Adrenal gland (tissue), 19 donors: ENCODE measurements at places on chromosomes 2 and 18.
A peak's percentile ranks its signal among the peaks of the same experiment; 100 is the strongest.

GRCh38 chr2:62197011-62197924 lies 1.4 kb downstream of the B3GNT2 start:
- no peaks in the 10 kb centered on the region for H3K27me3 ChIP-seq
- H3K4me1 ChIP-seq = peaks cover 53% of the 10 kb centered on the region
- peak; percentile 42 for DNase-seq
- no peaks in the 10 kb centered on the region for H3K36me3 ChIP-seq

GRCh38 chr18:57004366-57005121 lies 142.3 kb upstream of the BOD1L2 start:
- DNase-seq = no peak
- H3K4me1 ChIP-seq = peaks cover 16% of the 10 kb centered on the region
- no peaks in the 10 kb centered on the region for H3K36me3 ChIP-seq
- no peaks in the 10 kb centered on the region for H3K27me3 ChIP-seq
- H3K4me3 ChIP-seq = no peak overlapping the region
- peak overlapping the region; percentile 50 for H3K27ac ChIP-seq

DNA sequence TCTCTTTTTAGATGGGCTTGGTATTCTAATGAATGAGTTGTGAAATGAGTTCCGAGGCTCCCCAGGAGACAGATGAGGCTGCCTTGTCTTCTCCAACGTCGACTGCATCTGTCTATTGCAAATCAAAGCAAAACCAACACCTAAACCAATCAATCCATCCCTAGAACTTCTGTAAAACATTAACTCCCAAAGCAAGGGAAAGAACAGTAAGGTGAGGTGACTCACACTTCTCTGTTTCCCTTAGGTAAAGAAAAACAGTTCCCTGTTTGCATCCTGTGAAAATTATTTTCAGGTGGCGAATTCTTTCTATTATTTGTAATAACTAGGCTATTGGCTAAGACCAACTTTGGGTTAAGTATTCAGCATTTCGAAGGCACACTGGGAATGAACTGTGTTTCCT lies 249.4 kb downstream of the EPHA4 start:
- no peak overlapping the region for H3K4me3 ChIP-seq
- DNase-seq = no peak
- no peak overlapping the region for H3K27ac ChIP-seq
- no peaks in the 10 kb centered on the region for H3K36me3 ChIP-seq
- no peaks in the 10 kb centered on the region for H3K4me1 ChIP-seq

- H3K4me3 ChIP-seq = peak overlapping the region; percentile 39
- peaks cover 28% of the 10 kb centered on the region for H3K4me1 ChIP-seq
- H3K27ac ChIP-seq = peak overlapping the region; percentile 54
- peak; percentile 49 for DNase-seq
- no peaks in the 10 kb centered on the region for H3K36me3 ChIP-seq
These were observed 3.9 kb upstream of the ID2 start for GRCh38 chr2:8677646-8678592.

DNA sequence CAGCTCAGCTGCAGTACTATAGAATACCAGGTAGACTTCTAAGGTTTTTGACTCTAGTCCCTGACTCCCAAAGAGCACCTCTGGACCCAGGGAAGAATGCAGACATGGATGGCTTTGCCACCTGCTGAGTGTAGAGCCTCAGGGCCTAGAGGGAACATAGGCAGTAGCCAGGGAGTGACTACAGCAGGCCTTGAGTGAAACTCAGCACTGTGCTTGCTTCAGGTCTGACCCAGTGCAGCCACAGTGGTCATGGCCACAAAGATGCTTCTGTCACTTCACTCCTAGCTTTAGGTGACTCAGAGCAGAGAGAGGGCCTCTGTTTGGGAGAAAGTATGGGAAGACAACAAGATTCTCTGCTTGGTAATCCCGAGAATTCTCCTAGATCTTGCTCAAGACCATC lies 162.2 kb upstream of the ITGA4 start:
- DNase-seq = no peak
- H3K36me3 ChIP-seq = no peaks in the 10 kb centered on the region
- H3K27ac ChIP-seq = no peak overlapping the region
- no peaks in the 10 kb centered on the region for H3K4me1 ChIP-seq
- H3K27me3 ChIP-seq = no peaks in the 10 kb centered on the region
- no peak overlapping the region for H3K4me3 ChIP-seq
